D721Med (cell line): ENCODE measurements at places on chromosomes 1 and 21.

GRCh38 chr1:235902677-235903542 lies 36.2 kb upstream of the LYST start:
- no peak for DNase-seq

- no peak for DNase-seq
Measured at GRCh38 chr1:210571356-210572284, 242.9 kb downstream of the HHAT start.

DNA sequence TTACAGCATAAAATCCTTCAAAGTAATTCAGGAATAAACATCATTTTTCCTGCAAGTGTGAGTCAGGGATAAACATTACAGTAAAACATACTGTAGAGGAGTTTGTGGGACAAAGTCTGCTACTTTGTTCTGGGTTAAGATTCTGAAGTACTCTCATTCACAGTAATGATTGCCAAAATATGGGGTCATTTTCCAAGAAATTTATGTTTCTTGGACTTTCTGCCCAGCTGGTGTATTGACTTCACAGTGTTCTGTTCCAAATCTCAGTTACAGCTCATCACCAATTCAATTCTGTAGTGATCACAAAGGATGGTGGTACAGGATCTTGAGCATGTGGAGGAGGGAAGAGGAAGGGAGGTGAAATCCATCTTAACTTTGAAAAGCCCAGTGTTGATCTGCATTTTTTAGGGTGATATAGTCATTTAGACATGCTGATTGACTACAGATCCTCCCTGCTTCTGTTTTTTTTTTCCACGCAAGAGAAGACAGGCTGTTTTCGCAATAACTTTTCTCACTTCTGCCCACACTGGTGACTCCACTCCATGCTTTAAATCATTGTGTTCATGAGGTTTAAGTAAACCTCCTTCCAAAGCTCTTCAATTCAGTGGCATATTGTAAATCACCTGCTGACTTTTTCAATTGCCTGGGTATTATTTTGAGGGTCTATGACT lies 60.4 kb upstream of the C1orf53 start:
- no peak for DNase-seq

DNA sequence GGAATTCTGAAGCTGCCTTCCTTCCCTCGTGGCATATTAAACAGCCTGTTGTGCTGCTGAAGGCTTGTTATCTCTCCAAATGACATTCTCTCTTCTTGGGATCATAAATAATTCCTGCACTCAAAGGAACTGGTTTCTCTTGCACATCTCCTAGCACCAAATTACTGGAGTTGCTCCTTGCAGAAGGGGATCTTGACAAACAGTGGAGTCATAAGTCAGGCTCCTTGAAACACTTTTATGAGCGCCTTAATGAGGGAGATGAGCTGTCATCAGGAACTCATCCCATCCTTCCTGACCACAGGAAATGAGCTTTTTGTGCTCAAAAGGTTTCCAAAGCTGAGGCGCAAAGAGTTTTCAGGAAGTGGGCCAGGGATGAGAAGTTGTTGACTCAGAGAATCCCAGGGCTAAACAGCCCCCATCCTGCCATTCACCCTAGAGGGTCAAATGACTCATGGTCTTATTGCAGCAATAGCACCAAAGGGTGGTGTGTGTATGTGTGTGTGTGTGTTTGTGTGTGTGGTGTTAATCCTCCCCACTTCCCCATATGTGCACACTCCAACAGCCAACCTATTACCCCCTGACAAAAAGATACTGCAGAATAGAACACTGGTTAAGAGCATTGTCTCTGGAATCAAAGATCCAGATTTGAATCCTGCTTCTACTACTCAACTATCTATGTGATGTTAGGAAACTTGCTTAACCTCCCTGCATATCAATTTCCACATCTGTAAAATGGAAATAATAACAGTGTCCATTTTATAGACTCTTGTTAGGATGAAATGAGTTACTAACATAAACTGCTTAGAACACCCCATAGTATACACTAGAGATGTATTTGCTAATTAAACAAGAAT lies 2.8 kb upstream of the PHC2 start:
- DNase-seq = no peak

GRCh38 chr1:196896355-196896754 lies 8.5 kb downstream of the CFHR4 start:
- no peak for DNase-seq

- DNase-seq = no peak
Measured at GRCh38 chr1:8020032-8020431, 6.1 kb downstream of the ERRFI1 start.

DNA sequence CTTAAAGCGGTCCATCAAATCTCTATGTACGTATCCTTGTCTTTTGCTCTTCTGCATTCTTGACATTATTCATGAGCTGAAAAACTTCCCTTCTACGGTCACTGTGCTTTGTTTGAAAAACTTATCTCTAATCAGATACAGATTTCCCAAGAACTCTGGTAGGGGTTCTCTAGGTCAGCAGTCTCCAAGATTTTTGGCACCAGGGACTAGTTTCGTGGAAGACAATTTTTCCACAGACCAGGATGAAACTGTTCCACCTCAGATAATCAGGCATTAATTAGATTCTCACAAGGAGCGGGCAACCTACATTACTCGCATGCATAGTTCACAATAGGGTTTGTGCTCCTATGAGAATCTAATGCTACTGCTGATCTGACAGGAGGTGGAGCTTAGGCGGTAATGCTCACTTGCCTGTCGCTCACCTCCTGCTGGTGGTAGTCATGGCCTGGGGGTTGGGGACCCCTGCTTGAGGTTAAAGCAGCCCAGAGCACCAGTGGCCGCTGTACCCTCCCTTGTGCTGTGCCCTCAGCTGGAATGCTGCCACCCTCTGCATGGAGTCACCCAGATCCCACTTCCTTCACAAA lies 30.8 kb downstream of the AK2 start:
- DNase-seq = no peak

- DNase-seq = no peak
Measured at GRCh38 chr1:195462152-195462551, 1146.1 kb downstream of the KCNT2 start.
